MCF 10A (cell line): ENCODE measurements at places on chromosomes 6 and 20. TPM values are rescaled to one million over a fixed set of nuclear protein-coding genes. Genes with fewer than 3 reads are reported as not detected.
A peak's percentile ranks its signal among the peaks of the same experiment; 100 is the strongest.

DNA sequence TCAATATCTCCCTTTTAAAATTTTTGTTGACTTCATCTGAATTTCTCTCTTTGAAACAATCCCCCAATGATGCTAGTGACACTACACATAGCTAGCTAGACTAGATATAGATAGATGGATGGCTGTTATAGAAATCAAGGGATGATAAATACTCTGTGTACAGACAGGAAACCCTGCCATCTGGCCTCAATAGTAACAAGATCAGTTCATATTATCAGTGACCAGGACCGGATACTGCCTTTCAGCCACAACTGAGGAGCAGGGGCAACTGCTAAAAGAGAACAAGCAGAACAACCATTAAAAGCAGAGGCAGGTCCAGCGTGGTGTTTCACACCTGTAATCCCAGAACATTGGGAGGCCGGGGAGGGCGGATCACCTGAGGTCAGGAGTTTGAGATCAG lies 118.3 kb upstream of the FAM184A start:
- DNase-seq: no peak

DNA sequence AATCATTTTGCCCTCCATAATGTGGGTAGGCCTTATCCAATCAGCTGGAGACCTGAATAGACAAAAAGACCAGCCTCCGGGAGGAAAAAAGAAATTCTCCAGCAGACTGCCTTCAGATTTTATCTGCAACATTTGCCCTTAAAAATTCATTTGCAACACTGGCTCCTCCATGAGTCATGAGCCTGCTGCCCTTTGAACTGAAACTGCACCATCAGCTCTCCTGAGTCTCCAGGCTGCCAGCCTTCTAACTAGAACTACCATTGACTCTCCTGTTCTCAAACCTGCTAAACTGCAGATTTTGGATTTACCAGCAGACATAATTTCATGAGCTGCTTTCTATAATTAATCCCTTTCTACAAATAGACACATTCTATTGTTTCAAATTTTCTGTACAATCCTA lies 223.9 kb upstream of the THEMIS start:
- DNase-seq: peak; percentile 43

- DNase-seq: peak; percentile 86
Observed at GRCh38 chr6:44674226-44675155, 287.0 kb downstream of the CDC5L start.

The MDFI gene
- total RNA-seq: 39.1 and 59.1 TPM in 2 replicates

The SLC26A8 gene
- total RNA-seq: not detected in 2 replicates

The ZNF133 gene
- 25.3 and 30.4 TPM in 2 replicates for total RNA-seq

The RCAN2 gene
- 0.09 TPM in 1 of 2 replicates, not detected in the other for total RNA-seq
